ENCODE measurements at places on chromosomes 6 and 20.

GRCh38 chr6:89581689-89582088, 56.9 kb downstream of the LYRM2 start:
- DNase-seq: no peak

DNA sequence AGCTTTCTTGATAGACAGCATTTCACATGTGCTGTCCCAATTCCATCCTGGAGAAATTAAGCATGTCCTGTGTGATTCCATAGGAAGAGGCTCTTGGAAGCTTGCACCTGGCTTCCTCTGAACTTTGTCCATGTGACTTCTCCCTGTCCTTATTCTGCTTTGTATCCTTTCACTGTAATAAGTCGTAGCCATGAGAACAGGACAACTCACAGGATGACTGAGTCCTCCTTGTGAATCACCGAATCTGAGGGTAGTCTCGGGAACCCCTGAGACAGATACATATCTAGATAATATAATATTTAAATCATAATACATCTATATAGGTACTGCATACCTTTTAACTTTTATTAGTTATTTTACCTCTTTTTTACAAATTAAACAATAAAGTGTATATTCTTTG, 156.7 kb upstream of the THEMIS start:
- DNase-seq: no peak

GRCh38 chr6:138401960-138402837, 1.8 kb upstream of the HEBP2 start:
- DNase-seq: no peak

- no peak for DNase-seq
Measured at GRCh38 chr6:105207524-105208269, 27.9 kb upstream of the POPDC3 start.

DNA sequence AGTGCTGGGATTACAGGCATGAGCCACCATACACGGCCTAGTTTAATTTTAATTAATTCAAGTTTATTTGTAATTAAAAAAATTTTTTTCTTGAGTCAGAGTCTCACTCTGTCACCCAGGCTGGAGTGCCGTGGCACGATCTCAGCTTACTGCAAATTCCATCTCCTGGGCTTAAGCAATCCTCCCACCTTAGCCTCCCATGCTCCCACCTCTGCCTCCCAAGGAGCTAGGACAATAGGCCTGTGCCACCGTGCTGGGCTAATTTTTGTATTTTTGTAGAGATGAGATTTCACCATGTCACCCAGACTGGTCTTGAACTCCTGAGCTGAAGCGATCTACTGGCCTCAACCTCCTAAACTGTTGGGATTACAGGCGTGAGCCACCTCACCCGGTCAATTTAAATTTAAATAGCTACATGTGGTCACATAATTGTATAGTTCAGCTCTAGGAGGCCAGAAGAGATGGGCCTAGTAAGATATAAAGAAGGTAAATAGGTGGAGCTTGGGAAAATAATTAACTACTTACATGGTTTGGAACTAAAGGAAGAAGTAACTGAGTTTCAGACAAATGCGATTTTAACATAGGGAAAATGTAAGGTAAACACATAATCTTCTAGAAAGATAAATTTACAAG, 220.0 kb upstream of the CITED2 start:
- DNase-seq: no peak

- no peak for DNase-seq
Measured at GRCh38 chr6:125258651-125259353, 43.0 kb downstream of the HDDC2 start.

DNA sequence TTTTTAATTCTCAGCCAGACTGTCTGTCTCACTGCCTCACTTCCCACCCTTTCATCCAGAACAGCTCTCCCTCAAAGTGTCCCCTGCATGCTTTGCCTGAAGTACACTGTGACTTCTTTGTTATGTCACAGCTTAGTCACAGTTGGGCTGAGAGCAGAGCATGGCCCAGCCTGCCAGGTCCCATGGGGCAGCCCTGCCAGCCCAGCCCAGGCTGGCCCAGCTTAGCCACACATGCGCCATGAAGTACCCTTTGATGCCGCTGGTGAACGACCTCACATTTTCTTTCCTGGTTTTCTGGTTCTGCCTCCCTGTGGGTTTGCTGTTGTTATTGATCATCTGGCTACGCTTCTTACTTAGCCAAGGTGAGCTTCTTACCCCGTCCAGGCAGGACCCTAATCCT, at the start of gene ADIG:
TSS of gene ADIG (plus strand) at position 185 of the 400 bp plus-strand sequence. CDS start at position 239, 54 bp downstream.
- DNase-seq: no peak

DNA sequence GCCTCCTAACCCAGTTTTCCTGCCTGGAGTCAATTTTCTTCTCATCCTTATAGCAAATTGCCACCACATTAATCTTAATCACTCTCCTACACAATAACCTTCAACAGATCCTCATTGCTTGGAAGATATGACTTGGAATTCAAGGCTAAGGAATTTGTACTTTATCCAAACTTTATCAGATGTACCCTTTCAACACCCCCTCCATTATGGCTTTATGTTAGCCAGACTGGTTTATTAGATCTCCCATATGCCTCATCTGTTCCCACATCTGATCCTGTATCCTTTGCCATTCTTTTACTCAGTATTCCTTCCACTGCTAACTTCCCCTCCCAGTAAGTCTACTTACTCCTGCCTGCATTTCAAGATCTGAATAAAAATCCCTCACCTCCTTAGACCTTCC, 4.0 kb upstream of the FRK start:
- no peak for DNase-seq

GRCh38 chr20:24478584-24478983, 9.2 kb downstream of the SYNDIG1 start:
- no peak for DNase-seq

- no peak for DNase-seq
Measured at GRCh38 chr6:111522393-111523020, 39.5 kb upstream of the REV3L start.

Measured in fibroblast of skin of left biceps (primary cell).